ENCODE measurements at places on chromosomes 1 and 21.

DNA sequence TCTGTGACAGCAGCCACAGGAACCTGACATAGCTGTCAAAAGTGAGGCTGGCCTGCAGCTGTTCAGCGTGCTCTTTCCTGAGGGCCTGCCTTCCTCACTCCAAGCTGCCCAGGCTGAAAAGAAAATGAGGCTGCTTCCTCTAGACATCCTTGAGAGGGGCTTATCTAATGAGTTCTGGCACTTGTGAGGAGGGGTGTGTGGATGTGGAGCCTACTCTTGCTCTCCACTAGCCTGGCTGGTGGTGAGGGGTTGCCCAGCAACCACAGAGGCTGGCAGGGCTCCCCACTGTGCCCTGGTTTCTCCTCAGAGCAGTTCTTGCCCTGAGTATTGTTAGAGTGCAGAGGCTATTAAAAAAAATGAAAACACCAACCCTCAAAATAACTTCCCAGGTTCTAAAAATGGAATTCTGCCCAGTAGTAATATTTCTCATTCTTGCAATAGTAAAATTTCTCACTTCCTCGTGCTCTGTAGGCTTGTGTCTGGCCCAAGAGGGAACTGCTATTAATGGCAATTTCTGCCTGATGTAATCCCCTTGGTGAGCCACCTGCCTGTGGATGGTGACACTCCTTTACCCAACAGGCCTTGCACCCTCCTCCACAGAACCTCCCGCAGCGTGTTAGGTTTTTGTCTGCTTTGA, 52.6 kb upstream of the EPS8L3 start:
- DNase-seq: no peak

DNA sequence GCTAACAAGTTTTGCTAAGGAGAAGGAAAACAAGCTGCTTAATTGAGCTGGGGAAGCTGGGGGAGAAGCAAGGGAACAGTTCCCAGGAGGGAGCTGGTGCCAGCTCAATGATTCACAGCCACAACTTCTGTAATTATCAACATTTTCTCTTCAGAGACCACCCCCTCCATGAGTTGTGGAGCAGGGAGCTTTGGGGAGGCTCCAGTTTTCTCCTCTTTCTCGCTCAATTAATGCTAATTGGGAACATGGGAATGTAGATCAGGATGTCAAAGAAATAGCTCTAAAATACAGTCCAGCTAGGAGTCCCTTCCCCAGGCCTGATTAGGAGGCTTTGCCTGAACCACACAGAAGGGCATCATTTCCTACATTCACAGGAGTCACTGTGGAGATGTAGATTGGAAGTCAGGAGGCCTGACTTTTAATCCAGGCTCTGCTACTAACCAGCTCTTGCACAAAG, 12.1 kb upstream of the MNDA start:
- DNase-seq: no peak

DNA sequence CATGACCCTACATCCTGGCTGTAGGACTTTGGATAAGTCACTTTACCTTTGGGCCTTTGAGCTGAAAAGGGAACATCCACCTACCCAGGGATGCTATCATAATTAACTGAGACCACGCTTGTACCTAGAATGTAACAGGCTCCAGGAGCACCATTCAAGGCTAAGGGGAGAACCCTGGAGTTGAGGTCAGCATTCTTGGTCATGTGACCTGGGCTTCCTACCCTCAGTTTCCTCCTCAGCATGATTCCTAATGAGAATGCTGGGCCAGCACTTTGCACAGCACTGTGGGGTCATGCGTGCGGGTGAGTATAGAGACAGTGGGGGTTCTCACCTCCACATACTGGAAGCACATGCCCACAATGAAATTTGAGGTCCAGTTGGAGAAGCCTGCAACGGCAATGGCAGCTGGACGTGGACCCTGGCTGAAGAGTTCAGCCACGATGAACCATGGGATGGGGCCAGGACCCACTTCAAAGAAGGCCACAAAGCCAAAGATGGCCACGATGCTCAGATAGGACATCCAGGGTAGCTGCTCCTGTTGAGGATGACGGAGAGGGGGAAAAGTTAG, 31.3 kb downstream of the SLC2A1 start:
- DNase-seq: no peak

- peak; percentile 14 for DNase-seq
Observed at GRCh38 chr1:43329995-43330751, 7.4 kb upstream of the MPL start.

DNA sequence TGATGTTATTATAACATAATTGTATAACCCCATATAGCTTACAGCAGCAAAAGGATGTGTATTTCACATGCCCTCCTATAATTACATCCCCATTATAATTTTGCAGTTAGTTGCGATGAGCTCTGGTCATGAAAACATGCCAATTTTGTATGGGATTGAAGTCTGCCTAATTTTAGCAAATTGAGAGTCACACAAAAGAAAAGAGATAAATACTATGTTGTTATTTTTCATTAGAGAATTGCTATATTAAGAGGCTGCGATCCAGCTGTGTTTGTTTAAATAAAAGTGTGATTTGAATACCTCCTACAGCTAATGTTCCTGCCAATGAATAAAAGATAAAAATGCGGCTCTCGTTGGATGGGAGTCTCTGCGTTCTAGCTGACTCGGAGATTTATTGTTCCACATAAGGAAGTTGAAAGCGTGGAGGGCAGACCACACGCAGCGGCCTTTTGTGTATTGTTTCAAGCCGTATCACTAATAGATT, 461.0 kb upstream of the NFIA start:
- no peak for DNase-seq

DNA sequence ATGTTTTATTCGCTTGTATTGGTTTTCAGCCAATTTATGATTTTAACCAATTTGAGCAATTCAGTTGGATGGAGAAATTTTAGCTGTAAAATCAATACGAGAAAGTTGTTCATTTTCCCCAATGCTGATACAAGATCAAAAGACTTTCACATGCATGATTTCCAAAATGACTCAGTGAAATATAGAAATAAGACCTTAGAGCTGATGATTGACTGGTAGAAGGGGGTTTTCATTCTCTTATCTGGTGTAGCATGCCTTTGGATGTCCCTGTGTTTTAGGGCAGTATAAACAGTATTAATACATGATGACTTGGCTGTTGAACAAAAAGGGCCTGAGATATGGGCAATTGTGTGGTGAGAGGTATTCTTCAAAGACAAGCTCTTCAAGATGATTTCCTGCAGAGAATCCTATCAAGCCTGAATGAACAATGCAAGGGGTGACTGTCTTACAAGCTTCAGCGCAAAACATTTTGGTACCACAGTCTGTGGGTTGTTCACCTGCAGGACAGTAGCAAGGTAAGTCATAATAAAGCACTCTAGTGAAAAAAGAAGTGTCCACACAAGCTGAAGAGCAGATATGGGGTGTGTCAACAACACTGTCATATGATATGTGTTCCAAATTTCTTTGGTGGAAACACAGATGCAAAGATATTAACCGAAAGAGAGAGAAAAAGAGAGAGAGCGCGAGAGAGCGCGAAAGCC, 156.2 kb downstream of the TNFSF18 start:
- DNase-seq: no peak

- no peak for DNase-seq
Observed at GRCh38 chr1:42420121-42420520, 35.7 kb downstream of the ZMYND12 start.

DNA sequence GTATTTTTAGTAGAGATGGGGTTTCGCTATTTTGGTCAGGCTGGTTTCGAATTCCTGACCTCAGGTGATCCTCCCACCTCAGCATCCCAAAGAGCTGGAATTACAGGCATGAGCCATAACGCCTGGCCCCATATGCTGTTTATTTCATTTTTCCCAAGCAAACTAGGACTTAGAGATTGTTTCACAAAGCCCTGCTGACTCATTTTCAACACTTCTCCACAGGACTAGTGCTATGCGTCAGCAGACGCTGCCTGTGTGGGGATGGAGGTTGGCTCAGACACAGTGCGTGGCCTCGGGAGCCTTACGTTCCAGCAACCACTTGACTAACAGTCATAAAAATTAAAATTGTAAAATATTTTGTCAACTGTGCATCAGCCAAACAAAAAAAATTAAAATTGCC, 22.7 kb downstream of the PKNOX1 start:
- DNase-seq: peak; percentile 79

DNA sequence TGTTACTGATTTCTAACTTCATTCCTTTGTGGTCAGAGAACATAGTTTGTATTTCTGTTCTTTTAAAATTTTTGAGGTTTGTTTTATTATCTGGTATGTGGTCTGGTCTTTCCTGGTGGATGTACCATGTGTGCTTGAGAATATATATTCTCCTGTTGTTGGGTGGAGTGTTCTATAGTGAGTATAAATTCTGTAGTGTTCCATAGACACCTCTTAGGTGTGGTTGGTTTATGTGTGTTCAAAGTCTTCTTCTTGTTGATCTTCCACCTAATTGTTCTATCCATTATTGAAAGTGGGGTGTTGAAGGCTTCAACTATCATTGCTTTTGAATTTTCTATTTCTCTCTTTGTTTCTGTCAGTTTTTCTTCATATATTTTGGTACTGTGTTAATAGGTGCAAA, 20.1 kb downstream of the PPP2R5A start:
- no peak for DNase-seq

DNA sequence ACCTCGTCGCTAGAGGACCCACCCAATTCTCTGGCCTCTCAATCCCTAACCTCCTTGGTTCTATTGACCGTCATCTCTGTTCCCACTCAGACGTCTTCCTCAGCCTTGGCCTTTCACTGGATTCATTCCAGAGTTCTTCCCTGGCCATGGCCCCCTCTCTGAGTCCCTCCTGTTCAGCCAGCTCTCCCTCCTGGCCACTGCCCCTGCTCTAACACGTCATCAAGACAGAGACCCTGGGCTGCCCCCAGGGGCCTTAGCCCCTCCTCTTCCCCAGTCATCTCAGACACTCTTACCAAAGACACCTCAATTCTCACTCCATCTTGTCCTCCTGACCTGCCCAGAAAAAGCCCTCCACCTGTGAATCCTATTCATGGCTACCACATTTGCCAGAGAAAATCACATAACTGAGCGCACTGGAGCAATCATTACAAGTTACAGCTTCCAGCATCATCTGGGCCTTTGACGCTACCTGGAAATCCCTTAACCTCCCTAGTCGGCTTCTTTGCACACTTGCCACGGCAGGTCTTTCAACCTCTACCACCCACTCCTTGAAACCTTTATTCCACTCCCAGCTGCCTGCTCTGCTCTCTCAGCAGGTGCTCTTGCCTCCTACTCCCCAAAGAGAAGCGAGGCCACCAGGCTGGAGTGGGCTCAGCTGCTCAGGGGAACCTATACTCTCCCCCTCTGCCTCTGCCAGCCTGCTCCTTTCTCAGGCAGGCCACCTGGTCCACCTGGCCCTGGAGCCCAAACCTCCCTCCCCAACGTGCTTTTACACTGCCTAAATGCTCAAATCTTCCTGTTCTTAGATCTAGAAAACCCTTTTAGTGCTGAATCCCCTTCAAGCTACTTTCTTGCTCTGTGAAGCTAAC, 14.0 kb downstream of the DCST2 start:
- DNase-seq: no peak

- no peak for DNase-seq
Observed at GRCh38 chr1:94050254-94050653, 70.7 kb downstream of the ABCA4 start.

DNA sequence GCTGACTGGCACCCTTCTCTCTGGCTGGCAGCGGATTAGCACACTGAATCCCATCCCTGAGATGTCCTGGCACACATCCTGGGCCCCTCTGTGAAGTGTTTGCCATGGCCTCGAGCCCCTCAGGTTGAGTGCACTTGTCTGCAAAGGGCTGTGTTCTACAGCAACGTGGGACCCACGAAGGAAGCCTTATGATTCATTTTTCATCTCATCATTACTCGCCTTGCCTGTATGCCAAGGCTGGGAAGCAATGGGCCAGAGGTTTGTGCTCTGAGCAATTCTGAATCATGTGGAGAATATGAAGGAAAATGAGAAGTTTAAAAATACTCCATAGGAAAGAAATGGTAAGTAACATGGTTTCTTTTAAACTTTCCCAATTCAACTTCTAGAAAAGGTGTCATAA, 124.8 kb upstream of the LMO4 start:
- no peak for DNase-seq

DNA sequence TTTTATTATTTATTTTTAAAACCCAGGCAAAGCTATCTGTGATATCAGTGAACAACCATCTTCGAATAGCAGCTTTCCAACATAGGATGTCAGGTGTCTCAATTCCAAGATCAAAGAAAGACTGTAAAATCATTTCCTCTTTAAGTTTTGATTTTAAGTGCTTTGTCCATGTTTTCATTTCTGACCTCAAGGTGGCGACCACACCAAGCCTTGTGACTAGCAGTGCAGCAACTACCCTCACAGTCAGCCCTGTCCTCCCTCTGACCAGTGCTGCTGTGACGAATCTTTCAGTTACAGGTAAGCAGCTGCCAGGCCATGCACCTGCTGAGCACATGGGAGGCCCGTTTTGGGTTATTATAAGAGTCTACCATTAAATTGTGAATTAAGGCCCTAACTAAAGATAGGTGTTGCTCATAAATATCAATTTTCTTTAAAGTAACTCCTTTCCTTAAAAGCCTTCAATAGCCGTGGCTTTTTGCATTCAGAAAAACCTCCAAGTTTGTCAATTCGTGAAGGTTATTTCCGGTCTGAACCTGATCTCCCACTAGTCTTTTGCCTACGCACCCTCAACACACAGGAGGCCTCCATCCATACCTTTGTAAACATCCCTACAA, 117.0 kb downstream of the CD247 start:
- DNase-seq: no peak

All from amniotic stem cell (primary cell).